Trophoblast cell (in vitro differentiated cells and primary cell): ENCODE measurements at places on chromosomes 16 and 17.

DNA sequence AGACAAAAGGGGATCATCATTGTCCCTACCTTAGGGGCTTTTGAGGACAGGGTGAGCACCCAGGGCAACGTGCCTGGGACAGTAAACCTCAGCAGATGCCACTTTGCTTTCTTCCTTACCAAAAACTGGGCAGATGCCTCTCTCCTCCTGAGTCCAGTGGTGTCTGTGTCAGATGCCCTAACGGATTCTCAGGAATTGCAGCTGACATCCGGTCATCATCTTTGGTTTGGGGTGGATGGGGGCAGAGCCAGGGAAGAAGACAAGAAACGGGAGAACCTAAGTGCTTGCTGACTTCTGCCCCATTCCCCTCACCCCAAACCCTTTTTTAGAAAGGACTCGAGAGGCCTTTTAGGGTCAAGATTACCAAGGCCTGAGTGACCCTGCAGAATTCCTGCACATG lies 187.5 kb downstream of the MSI2 start:
- no peak for DNase-seq
- peak overlapping the region; percentile 94 for H3K27ac ChIP-seq
- peaks cover 49% of the 10 kb centered on the region for H3K4me1 ChIP-seq
- no peaks in the 10 kb centered on the region for H3K27me3 ChIP-seq
- no peak overlapping the region for H3K4me3 ChIP-seq
- H3K36me3 ChIP-seq: no peaks in the 10 kb centered on the region

DNA sequence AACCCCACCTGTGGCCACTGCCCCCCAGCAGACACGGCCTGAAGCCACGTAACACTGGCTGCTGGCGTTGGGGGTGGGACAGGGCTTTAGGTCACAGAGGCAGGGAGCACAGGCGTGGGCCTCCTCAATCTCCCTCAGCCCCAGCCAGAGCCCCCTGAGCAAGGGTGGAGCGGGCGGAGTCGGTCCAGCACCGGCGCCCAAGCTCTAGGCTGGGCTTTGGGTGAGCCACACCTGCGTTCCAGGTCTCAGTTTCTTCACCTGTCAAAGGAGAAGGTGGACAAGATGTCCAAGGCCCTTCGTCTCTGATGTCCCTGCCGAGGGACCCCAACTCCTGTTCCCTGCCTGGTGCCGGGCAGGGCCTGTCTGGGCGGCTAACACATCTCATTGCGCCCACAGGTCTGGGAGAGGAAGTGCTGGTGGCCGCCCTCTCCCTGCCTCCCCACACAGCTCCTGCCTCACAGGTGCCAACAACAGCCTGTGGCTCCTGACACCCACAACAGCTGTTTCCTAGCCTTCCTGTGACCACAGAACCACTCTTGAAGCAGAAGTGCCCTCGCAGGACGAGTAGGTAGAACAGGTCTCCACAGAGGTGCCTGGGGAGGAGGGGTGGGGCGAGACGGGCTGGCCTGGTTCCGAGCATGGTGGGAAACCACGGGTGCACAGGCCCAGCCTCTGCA lies 12.0 kb downstream of the FAM83G start:
- H3K4me1 ChIP-seq: no peaks in the 10 kb centered on the region
- H3K36me3 ChIP-seq: peaks cover 45% of the 10 kb centered on the region
- H3K4me3 ChIP-seq: no peak overlapping the region

DNA sequence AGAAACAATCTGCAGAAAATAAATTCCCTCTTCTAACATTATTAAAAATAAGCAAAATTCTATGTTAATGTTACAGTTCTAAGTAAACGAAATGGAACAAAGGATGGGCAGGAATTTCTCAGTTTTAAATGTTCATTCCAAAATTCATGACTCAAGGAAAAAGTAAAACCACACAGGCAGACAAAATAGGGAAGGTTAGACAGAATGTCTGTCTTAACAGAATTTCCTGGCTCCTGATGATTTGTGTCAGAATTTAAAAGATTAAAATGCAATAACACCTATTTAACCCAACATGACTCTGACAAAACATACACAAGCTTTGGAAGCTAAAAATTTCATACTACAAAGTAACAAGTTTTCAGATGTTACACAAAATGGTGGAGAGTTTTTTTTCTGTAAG lies 42.8 kb downstream of the SPOP start:
- H3K4me3 ChIP-seq: no peak overlapping the region
- H3K4me1 ChIP-seq: no peaks in the 10 kb centered on the region
- H3K36me3 ChIP-seq: no peaks in the 10 kb centered on the region

DNA sequence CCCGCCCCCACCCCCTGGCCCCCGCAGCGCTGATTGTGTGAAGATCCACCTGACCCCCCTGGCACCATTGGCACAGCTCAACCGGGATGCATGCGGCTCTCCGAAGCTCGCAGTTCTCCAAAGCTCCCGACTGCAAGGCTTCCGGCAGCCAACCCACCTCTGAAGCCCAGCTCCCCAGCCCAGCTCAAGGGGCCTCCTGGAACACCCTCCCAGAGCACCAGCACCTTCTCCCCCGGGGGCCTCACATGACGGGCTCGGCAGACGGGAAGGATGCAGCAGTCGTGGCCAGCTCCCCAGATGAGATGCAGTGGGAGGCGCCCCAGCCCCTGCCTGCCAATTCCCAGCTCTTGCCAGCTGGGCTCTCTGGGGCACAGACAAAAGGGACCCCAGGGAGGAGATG lies 215.3 kb downstream of the ZNF423 start:
- H3K4me1 ChIP-seq: peaks cover 18% of the 10 kb centered on the region
- no peak overlapping the region for H3K27ac ChIP-seq
- no peak for DNase-seq
- no peaks in the 10 kb centered on the region for H3K27me3 ChIP-seq
- no peak overlapping the region for H3K4me3 ChIP-seq

DNA sequence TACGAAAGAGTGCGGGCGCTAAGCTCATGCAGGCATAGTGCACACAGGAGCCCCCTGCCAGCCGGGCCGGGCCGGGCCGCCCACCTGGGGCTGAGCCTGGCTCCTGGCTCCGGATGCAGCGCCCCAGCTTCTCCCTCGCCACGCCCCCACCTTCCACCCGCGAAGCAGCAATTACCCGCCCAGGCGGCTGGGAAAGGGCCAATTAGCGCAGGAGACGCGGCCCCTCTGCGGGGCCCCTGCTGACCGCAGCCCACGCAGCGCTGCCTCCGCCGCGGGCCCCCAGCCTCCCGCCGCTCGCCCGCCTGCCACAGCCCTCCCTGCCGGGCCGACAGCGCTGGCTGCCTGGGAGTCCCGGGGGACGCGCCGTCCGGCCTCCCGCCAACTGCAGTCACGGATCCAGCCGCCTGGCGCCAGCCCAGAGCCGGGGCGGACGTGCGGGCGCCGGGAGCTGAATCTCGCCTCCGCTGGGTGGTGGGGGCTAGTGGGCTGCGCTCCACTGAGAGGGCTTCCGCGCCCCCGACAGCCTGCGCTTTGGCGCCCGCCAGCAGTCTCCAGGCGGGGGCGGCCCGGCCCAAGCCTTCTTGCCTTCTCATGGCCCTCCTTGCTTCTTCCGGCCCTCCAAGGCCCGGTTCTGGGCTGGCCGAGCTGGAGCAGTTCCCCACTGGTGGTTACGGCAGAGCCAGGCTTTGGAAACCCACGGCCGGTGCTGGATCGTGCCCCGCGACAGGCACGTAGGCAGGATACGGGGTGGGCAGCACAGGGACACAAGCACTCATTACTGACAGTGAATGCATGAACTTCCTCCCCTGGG lies 14.9 kb upstream of the CBFB start:
- H3K4me3 ChIP-seq: peak overlapping the region; percentile 37
- no peaks in the 10 kb centered on the region for H3K36me3 ChIP-seq
- H3K27ac ChIP-seq: peak overlapping the region; percentile 31

GRCh38 chr17:27939474-27940465 lies 46.6 kb upstream of the LYRM9 start:
- no peak for DNase-seq
- H3K27me3 ChIP-seq: no peaks in the 10 kb centered on the region
- no peaks in the 10 kb centered on the region for H3K4me1 ChIP-seq
- no peak overlapping the region for H3K4me3 ChIP-seq
- no peak overlapping the region for H3K27ac ChIP-seq

GRCh38 chr17:13114601-13115031 lies 96.8 kb upstream of the ELAC2 start:
- no peak overlapping the region for H3K27ac ChIP-seq
- H3K36me3 ChIP-seq: no peaks in the 10 kb centered on the region
- peak; percentile 90 for DNase-seq

- no peak overlapping the region for H3K4me3 ChIP-seq
- no peaks in the 10 kb centered on the region for H3K27me3 ChIP-seq
- DNase-seq: no peak
- no peaks in the 10 kb centered on the region for H3K36me3 ChIP-seq
Observed at GRCh38 chr17:7634384-7634783, 4.4 kb downstream of the SHBG start.

DNA sequence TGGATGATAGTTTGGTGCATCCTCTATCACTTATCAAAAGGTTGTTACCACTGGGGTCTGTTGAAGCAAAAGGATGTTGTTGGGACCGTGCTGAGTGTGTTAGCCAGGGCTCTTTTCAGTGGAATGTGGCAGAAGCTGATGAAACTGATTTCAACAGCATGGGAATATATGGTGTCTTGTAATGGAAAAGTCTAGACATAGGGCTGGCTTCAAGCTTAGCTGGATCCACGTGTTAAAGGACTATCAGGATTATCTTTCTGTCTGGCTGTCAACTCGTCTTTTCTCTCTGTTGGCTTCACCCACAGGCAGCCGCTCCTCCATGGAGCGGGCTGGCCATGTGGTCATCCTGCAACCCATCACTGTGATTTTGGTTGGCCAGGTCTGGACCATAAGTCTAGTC lies 8.7 kb downstream of the SNX29 start:
- no peaks in the 10 kb centered on the region for H3K36me3 ChIP-seq
- no peaks in the 10 kb centered on the region for H3K4me1 ChIP-seq
- no peak overlapping the region for H3K27ac ChIP-seq
- no peaks in the 10 kb centered on the region for H3K27me3 ChIP-seq
- no peak for DNase-seq
